Activated effector memory CD4-positive, alpha-beta T cell treated with Interleukin-2 at 50 U/mL for 16 hours (primary cell): ENCODE measurements at places on chromosomes 1 and 21.

DNA sequence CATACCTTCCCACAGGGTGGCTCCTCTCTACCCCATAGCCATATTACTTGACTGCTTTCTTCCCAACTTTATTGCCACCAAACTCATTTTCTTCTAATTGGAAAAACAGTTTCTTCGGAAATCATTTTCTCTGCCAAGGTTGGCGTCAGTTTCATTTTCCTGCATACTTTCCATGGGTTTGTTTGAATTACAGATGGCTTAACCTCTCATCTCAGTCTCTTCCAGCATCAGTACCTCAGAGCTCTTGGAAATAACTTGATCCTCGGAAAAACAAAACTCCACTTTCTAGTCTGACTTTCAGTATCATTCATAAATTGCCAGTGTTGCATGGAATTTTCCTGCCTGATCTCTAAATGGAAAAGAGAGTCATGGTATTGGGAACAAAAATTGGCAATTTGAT is 20.3 kb upstream of the PRDM2 start:
- DNase-seq, result no peak

- DNase-seq, result no peak
These were observed 548 bp upstream of the CDC20 start for GRCh38 chr1:43358121-43358745.

DNA sequence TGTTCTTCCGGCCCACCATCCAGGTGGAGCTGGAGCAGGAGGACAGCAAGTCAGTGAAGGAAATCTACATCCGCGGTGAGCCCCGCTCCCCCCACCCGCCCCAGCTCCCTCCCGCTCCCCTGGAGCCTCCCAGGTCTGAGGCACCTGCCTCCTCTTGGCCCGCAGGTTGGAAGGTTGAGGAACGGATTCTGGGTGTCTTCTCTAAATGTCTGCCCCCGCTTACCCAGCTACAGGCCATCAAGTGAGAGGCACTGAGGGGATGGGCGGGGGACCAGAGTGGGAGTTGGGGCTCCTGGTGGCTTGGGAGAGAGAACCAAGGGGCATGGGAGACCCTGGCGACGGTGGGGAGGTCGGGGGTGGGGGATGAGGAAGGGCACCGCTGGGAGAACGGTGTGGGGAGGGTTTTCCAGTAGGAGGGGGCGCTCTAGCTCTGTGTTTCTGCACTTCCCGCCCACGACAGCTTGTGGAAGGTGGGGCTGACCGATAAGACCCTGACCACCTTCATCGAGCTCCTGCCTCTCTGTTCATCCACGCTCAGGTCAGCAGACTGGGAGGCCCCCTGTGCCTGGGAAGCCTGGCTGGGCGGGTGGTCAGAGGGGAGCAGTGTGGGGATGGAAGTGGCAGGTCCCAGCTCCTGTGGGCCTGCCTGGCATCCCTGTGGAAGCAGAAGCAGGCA is 4.2 kb downstream of the LRRC71 start:
- no peak for DNase-seq

- no peak for DNase-seq
These were observed 43.4 kb downstream of the WASF2 start for GRCh38 chr1:27446496-27447020.

DNA sequence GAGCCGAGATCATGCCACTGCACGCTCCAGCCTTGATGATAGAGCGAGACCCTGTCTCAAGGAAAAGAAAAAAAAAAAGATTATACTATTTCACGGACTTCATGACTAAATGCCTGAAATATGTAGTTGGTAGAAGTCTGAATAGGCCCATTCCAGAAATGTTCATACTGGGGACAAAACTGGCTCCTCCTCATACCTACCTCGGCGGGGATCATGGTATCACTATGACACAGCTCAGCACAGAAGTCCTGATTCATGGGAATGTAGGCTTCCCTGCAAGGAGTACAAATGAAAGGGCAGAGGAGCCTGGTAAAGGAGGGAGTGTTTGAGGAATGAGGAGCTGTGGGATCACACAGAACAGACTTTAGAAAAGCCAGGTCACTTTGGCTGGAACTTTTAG is 5.0 kb downstream of the SPATA46 start:
- no peak for DNase-seq
